ENCODE measurements at places on chromosomes 2 and 18.
A peak's percentile ranks its signal among the peaks of the same experiment; 100 is the strongest.

DNA sequence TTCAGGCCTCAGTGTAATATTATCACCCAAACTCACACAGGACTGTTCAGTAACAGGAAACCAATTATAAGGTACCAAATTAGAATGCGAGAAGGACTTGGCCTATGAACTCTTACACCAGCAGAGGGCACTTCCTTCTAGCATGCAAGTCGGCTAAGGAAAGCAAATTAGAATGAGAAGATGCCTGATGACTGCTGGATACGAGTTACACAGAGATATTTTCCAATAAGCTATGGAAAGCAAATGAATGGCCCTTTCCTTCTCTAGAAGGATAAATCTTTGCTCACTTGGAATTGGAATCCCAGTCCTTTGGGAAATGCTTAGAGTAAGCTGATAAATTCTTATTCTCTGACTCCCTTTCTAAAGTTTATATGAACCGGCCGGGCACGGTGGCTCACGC, 109.8 kb downstream of the AP1S3 start:
- DNase-seq: no peak

DNA sequence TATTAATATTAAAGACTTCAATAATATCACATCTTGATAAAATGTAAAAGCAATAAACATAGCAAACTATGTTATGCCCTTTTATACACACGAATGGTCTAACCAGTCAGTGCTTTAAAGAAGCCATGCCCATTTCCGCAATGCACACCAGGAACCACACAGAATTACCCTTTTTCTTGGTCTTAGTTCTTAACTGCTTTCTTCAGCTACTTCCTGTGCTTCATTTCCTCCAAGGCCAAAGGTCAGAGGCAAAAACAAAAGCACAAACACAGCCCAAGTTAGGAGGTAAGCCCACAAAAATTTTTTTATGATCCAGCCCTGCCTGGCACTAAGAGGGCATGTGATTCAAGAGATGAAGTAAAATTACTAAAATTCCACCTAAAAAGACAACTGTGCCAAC, 267.2 kb downstream of the FBXO15 start:
- no peak for DNase-seq

GRCh38 chr2:239959059-239959971, 65.8 kb downstream of the NDUFA10 start:
- no peak for DNase-seq

- no peak for DNase-seq
Measured at GRCh38 chr18:23504720-23505119, 1.4 kb downstream of the RMC1 start.

DNA sequence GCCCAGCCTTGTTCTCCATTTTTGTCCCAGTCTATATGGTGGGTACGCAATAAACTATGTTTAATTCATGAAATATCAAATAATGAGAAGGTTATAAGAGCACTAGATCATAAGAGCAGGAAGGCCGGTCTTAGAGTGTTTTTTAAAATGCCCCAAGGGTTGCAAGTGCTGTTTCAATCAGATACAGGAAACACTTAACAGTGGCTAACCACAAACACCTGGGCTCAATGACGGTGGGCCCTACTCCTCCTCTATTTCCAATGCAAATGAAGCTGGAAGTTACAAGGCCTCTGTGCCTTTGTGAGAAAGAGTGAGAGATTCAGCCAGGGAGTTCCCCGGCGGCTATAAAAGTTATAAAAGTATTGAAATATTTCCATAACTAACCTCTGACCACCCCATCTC, 18.9 kb upstream of the WDR33 start:
- no peak for DNase-seq

DNA sequence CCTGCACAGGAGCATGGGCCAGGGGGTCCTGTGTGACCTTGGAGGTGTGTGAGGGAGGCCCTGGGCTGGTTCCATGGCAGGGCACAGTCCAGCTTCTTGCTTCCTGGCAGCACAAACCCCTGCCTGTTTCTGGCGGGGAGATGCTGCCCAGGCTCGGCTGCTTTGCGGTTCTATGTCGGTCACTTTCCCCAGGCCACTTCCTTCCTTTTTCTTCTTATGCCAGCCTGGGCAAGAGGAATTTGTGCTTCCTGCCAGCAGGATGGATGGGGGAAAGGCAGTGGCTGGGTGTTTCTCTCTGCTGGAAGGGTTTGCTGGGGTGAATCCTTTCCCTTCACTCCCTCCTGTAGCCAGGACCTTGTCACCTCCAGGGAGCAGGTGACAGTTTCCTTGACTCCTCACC, 24.3 kb downstream of the ASAP2 start:
- DNase-seq: no peak

DNA sequence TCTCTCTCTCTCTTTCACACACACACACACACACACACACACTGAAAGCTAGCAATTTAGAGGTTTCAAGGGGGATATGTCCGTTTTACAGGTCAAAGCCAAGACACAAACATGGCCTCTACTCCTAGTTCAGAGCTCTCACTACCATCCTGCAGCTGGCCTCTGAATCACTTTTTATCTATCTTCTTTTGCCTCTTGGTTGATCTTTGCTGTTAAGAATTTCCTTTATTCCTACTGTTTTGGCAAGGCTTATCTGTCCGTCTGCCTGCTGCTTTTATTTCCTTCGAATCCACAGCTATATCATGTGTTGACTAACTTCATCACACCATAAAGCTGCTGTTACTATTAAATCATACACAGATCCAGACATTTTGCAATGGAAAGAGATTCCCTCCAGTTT, 543.0 kb downstream of the PLCL1 start:
- DNase-seq: no peak

DNA sequence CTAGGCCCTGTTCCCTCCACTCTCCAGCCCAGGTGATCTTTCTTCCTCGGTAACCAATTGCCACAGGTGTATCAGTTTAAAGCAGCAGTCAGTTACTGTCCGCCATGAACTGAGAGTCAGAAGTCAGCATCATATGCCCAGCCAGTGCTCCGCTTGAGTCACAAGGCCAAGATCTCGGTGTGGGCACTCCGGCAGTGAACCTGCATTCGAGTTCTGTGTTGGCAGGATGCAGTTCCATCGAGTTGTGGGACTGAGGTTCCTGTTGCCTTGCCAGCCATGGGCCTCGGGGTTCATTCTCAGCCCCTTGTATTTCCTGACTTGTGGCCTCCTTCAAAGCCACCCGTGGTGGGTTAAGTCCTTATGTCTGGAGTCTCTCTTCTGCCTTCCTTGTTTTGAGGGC, 3.1 kb upstream of the TMEM185B start:
- DNase-seq: no peak

- no peak for DNase-seq
Measured at GRCh38 chr18:51185075-51185474, 12.4 kb downstream of the MEX3C start.

DNA sequence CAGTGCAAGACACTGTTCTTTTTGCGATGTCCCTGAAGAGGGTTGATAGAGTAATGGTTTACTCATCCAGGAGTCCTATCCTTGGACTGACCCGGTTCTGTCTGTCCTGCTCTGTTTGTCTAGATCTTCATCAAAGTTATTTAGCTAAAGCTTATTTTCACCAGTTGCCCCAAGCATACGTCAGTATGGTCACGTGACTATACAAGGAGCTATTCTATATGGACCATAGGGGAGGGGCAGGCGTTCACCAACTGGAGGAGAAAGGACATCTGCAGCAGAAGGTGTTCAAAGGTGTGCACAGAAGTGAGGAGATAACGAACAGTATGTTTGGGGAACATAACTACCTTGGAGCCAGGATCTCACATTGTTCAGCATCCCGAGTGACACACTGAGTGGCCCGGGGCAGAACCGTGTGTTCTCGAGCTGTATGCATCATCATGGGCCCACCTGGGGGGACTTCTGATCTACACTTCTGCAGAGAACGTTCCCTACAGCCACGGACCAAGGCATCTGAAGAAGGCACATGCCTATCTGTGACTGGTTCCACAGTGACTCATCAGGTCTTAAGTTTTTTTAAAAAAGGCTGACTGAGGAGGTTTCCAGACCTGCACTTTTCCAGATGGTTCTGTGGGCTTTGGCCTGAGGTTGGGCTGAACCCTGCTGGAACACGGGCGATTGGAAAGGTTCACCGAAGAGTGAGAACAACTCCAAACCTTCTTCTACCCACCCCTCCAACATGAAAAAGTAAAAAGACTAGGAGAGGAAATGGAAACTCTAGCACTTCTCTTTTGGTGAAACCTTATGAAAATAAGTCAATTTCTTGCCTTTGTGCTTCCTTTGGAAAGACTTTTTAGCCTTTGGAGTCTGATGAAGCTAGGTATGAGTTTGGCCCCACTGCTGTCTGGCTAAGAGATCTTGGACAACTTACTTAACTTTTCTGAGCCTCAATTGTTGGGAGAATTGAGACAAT, 68.6 kb upstream of the YWHAQ start:
- peak; percentile 53 for DNase-seq

DNA sequence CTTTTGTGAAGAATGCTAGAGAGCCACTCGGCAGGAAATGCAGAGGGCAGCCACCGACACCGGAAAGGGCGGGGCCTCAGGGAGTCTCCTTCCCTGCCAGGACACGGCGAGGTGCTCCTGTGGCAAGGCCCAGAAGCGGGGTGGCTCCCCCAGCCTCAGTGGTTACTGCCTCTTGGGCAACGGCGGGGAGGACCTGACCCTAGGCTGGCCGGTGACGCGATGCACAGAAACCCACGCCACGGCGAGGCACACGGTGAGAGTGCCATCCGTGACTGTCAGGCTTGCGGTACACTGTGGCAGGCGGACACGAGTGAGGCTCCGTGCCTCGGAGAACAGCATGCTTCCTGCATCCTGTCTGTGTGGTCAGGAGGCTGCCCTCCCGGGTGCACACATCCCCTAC, 47.8 kb downstream of the ZAP70 start:
- DNase-seq: no peak

DNA sequence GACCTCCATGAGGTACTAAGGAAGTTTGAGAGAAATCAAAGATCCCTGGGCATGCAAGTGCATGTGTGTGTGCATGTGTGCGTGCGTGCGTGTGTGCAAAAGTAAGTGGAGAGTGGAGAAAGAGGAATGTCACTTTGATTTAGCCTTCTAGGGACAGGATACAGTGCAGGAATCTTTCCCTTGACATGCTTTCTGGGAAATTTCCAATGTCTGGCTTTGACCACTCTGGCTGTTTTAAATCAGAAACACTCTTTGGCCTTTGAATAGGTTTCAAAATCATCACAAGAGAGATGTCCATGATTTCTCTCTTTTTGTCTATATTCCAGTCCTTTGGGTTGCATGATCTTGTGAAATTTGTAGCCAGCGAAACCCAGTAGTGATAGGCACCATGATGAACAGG, 162.0 kb downstream of the ALK start:
- no peak for DNase-seq

DNA sequence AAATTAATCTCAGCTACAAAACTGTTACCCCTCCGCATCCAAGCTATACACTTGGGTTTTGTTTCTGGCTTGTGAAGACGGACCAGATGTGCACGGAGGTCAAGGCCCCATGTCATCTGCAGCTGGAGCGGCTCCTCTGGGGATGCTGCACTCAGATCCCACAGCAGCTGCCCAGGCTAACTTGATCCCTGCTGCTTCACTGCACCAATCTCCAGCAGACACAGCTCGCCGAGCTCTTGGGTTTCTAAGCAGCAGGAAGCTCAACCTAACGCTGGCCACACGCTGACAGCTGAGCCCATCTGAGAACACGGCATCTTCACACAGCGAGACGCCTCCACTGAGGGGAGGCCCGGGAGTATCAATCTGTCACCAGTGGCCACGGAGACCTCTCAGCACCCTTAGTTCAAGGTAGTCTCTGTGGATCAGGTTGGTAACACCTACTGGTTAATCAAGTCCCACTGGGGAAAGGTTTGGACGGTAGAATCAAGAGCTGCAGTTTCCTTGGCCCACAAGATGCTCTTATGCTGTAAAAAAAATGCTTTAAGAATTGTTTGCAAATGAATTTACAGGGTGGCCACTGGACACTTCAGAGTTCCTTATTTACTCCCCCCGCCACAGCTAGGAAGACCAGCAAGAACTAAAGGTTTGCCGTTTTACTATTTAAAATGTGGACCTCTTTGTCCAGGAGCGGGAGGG, 67.5 kb downstream of the EMILIN2 start:
- DNase-seq: no peak

GRCh38 chr2:190088917-190089316, 26.4 kb upstream of the MSTN start:
- peak; percentile 20 for DNase-seq

DNA sequence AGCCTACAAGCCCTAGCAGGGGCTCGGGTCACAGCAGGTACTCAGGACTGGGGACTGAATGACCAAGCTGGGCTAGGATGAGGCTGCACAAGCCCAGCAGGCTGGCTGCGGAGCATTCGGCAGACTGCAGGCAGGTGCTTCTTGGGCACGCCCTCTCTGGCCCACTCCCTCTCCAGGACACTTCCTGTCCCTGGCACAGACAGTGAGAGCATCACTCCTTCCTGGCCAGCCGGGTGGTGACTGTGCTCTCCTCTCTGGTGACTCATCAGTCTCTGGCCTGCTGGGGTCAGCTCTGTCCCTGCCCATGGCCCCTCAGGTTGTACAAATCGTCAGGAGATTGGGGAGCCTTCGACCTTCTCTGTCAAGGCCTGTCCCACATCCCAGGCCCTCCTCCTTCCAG, 22.5 kb downstream of the C1QL2 start:
- DNase-seq: no peak

GRCh38 chr2:190062601-190063000, at the start of gene MSTN:
Gene MSTN, minus strand, starts transcription at chr2:190062729. Its CDS starts 133 bp downstream, at chr2:190062596.
- no peak for DNase-seq

DNA sequence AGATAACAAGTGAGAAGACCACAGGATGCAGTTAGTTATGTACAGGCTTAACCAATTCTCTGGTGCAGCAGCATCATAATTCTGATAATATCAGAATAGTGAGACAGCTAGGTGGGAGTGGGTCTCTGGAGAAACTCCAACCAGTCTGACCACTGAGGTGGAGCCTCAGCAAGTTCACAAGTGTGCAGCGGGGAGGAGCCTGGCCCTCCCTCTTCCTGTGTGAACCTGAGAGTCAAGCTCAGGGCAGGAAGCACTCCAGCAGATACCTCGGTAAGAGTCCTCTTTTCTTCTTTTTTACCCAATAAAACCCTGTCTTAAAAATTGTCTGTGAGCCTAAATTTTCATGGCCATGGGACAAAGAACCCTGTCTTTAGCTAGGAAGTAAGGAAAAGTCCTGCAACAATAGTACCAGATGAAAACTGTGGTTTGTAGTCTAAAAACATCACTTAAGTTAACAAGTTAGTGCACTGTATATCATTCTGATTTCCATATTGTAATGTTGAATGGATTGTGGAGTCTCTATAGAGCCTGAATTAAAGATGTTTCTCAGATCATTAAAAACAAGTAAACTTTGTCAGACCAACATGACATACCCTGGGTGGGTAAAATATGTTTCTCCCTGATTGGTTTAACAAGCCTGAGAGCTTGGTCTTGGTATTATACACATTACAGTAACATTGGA, 370.8 kb downstream of the TMEM182 start:
- no peak for DNase-seq

- no peak for DNase-seq
Measured at GRCh38 chr18:6294148-6294784, 120.4 kb downstream of the L3MBTL4 start.

GRCh38 chr2:30705711-30706533, 101.3 kb downstream of the CAPN13 start:
- DNase-seq: no peak
